ENCODE measurements at places on chromosomes 6 and 20. TPM values are rescaled to one million over a fixed set of nuclear protein-coding genes. Genes with fewer than 3 reads are reported as not detected.

DNA sequence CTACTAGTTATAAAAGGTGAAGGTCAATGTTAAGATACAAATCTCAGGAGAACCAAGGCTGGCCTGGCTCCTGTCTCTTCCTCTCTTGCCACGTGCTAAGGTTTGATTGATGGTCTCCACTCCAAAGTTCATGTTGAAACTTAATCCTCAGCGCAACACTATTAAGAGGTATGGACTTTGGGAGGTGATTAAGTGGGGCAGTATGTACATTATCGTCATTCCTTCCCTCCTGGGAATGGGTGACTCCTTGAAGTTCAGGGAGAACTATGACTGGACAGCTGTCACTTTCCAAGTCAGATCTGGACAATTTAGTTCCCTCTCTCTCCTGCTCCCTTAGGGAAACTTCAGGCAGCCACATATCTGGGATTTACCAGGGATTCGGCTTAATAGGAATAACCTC, 50.5 kb downstream of the KCNK5 start:
- no peak for DNase-seq

Gene PACSIN1
- total RNA-seq = 1.7 TPM

- no peak for DNase-seq
Measured at GRCh38 chr20:18739751-18740166, 73.8 kb upstream of the SCP2D1 start.

- DNase-seq = no peak
Measured at GRCh38 chr6:158060455-158061360, 79.0 kb downstream of the SYNJ2 start.

Data from CD4-positive, CD25-positive, alpha-beta regulatory T cell (primary cell).